ENCODE measurements at places on chromosomes 6 and 20.

GRCh38 chr6:109356237-109356636 lies 26.0 kb downstream of the CD164 start:
- no peak for DNase-seq

GRCh38 chr20:39029364-39029763 lies 67.2 kb downstream of the DHX35 start:
- DNase-seq: no peak

DNA sequence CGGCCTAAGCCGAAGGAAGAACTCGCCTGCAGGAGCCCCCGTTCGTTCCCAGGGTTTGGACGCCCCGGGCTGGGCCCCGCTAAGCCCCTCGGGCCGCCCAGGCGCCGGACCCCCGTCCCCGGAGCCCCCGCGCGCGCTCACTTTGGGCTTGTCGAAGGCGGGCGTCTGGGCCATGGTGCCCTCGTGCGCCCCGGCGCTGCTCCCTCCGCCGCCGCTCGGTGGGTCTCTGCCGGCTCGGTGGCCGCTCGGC lies 140 bp downstream of the ADA start:
- DNase-seq: no peak

- DNase-seq: no peak
Observed at GRCh38 chr6:156980515-156980914, 203.3 kb downstream of the ARID1B start.

GRCh38 chr6:144744720-144745119 lies 459.6 kb downstream of the UTRN start:
- no peak for DNase-seq

DNA sequence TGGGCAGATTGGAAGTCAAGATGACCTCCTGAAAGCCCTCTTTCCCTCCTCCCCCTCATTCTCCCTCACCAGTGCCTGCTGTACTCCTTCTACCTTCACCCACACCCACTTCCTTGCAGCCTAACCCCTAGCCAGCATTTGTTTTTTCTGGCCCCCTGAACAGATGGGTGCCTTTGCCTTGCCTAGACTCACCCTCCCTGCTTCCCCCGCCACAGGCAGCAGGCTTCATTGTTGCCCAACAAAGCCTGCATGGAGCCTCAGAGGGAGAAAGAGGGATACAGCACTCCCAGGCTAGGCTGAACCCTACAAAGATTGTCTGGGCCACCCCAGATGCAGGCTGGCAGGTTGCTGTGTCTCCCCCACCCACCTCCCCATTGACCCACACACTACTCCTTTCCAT lies 2.7 kb downstream of the MOCS1 start:
- no peak for DNase-seq

- DNase-seq: no peak
Observed at GRCh38 chr6:38512211-38512610, 127.5 kb downstream of the BTBD9 start.

DNA sequence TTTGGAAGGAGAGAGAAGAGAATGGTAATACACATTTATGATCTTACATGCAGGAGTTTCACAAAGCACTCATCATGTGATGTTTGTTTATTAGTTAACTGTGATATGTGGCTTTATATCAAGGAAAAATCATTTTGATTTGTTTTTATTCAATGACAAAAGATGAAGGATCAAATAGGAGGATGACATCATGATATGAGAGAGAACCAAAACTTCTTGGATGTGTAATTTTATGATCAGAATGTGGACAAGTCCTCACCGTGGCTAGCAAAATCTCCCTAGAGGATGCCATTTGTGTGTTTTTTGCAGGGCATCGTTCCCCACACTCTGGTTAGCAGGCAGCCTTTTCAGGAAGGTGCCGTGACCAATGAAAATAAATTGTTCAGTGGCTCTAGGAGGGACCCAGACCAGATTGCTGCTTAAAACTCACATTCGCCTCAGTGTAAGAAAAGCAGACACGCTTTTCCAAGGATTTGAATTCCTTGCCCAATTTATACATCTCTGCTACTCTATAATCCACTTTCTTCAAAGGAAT lies 552.7 kb downstream of the NKAIN2 start:
- DNase-seq: no peak

Data from GM06990 (cell line).